ENCODE measurements at places on chromosomes 16 and 17. TPM values are rescaled to one million over a fixed set of nuclear protein-coding genes. Genes with fewer than 3 reads are reported as not detected.
A peak's percentile ranks its signal among the peaks of the same experiment; 100 is the strongest.

ALOX12B gene
- total RNA-seq, result not detected

DNA sequence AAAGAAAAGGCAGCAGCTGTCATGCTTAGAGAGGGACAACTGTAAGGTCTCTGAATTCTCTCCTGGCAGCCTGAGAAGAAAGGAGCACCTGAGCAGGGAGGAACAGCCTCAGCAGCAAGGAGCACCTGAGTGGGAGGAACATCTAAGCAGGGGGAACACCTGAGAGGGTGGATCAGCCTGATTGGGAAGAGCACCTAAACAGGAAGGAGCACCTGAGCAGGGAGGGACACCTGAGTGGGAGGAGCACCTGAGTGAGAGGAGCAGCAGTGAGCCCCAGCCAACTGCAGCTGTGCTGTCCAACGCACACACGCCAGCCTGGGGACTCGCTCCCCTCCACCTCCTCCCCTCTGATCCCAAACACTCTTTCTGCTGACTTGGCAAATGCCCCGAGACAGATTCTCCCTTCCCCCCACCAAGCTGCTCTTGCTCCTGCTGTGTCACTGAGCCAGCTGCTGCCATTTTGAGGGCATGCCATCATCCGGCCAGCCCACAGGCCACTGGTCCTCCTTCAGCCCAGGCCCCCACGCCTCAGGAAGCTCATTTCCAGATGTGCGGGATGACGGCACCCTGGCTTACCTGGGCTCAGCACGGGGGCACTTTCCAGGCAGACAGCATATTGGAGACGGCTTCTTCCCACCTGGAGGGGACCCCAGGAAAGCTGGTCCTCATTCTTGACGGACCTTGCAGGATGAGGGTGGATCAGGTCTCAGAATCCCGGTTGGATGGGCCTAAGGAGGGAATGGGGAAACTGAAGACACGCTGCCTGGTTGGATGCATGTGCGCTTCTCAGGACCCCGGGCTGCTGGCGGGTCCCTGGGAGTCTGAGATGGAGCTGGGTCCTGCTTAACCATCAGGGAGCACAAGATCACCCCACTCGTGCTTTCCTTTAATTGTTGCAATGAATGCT is 57.7 kb upstream of the RBFOX3 start:
- peak; percentile 60 for DNase-seq

PDILT gene
- total RNA-seq, result not detected

GPR142 gene
- not detected for total RNA-seq

DNA sequence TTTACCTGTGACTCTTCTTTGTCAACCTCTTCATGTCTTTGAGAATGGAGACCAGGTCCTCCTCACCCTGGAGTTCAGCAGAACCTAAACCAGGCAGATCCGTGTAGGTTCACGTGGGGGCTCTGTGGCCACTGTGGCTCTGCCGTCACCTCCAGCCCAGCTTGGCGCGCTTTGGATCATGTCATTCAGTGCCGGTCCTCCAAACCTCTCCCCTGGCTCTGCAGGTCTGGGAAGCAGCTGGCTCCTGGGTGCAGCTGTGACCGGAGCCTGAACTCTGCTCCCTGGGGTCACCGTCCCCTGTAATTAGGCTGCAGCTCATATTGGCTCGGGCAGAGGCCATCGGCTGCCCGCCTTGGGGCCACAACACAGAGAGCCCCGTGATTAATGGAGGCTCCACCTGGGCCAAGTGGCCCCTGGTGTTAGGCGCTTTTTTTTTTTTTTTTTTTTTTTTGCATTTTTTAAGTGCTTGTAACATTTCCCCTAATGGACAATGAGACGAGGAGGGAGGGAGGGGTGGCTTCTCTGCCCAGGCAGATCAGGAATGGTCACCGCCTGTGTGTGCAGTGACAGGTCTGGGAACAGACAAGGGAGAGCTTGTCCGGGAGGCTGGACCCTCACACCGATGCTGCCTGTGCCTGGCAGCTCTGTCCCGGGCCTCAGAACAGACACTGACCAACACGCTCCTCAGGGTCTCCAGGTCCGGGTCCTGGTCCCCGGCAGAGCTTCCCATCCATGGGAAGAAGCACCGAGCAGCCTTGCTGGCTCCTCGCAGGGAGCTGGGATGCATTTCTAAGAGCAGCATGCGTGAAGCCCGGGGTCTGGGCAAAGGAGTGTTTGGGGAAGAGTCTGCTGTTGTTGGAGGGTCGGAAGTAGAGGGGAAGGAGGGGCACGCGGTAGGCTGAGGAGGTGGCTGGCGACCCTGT is 247.9 kb downstream of the SEC14L1 start:
- peak; percentile 90 for DNase-seq

- peak; percentile 29 for DNase-seq
Observed at GRCh38 chr17:75845933-75846691, 1.9 kb upstream of the UNC13D start.

DNA sequence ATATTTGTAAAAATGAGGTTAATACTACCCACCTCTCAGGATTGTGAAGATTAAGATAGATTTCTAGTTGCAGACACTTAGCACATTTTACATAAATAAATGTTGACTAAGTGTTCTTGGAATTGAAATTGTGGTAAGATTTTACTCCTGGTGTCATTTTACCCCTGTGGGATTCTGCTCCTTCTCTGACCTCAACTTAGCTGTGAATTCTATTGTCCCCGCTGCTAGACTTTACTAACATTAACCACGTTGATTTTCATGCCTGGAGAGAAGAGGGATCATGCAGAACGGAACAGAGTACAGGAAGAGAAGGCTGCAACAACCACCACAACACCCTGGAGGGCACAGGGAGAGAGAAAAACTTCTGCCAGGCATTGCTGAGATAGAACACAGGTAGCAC is 2.1 kb upstream of the TOM1L1 start:
- no peak for DNase-seq

DHRS7C gene
- total RNA-seq, result not detected

- no peak for DNase-seq
Observed at GRCh38 chr17:27218719-27219488, 75.0 kb upstream of the WSB1 start.

DNA sequence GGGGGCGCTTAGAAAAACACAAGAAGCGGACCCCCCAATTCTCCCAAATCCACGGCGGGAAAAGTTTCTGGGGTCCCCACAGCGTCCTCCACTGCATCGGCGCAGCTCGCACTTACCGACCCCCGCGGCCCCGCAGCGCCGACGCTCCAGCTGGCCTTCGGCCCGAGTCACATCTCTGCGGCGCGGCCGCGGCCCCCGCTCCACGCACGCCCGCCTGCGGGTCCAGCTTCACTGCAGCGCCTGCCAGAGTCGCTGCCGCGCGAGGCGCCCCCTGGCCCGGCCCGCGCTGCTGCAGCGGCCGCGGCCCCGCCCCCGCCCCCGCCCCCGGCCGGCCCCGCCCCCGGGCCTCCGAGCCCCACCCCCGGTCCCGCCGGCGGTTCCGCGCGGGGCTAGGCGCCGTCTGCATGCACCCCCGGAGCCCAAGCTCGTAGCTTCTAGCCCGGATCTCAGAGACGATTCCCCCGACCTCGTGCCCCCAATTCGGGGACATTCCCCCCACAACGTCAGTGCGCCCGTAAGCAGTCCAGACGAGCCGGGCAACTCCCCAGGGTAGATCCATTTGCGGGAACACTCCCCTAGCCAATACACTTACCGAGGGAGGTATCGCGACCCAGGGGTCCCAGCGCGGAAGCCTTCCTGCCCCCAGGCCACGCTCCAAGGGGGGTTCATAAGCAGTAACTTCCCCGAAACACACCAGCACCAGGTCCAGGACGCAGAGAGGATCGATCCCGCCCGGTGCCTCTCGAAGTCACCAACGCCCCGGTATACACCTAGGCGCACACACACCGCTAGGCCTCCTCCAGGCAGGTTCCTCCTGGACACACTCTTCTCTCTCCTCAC is at the start of gene GPRC5B:
TSS of gene GPRC5B (minus strand) at position 238 of the 840 bp plus-strand sequence. CDS start 12,003 bp downstream, outside the sequence.
- peak; percentile 90 for DNase-seq

FBXO39 gene
- 0.59 TPM for total RNA-seq

DNA sequence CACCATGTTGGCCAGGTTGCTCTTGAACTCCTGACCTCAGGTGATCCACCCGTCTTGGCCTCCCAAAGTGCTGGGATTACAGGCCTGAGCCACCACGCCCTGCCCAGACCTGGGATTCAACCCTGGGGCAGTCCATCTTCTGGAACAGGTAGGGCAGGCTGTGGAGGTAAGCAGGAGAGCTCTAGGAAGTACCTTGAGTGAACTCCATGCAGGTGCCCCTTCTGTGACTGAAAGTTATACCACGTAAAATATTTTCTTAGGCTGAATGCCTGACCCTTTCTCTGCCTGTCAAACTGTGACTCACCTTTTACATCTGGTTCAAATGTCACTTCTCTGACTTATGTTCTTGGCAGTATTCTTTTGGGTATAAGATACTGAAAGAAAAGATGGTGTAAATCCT is 86.7 kb upstream of the ELAC2 start:
- DNase-seq, result no peak

- peak; percentile 79 for DNase-seq
Observed at GRCh38 chr17:78154903-78155811, 9.0 kb downstream of the C17orf99 start.

MRPL38 gene
- total RNA-seq, result 37.1 TPM

ABI3 gene
- total RNA-seq, result under 0.01 TPM

DNA sequence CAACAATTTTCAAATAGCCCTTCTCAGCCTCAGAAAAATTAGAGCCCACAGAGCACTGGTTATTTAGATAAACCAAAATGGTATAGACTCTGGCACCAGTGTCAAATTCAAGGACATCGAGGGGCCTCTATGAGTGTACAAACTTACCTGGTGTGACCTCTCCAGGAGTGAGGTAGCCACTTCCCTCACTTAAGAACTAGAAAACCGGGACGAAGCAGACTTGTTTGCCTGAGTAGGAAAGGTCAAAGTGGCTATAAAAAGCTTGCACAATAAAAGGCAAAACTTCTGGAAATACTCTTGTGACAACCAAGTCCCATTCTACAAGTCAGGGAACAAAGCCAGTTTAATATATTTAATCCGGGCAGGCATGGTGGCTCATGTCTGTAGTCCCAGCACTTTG is 39.2 kb upstream of the PRSS54 start:
- no peak for DNase-seq

NTN1 gene
- 0.29 TPM for total RNA-seq

GRCh38 chr17:78450696-78451345 is 72.4 kb downstream of the PGS1 start:
- no peak for DNase-seq

FBXW10 gene
- total RNA-seq, result under 0.01 TPM

DNA sequence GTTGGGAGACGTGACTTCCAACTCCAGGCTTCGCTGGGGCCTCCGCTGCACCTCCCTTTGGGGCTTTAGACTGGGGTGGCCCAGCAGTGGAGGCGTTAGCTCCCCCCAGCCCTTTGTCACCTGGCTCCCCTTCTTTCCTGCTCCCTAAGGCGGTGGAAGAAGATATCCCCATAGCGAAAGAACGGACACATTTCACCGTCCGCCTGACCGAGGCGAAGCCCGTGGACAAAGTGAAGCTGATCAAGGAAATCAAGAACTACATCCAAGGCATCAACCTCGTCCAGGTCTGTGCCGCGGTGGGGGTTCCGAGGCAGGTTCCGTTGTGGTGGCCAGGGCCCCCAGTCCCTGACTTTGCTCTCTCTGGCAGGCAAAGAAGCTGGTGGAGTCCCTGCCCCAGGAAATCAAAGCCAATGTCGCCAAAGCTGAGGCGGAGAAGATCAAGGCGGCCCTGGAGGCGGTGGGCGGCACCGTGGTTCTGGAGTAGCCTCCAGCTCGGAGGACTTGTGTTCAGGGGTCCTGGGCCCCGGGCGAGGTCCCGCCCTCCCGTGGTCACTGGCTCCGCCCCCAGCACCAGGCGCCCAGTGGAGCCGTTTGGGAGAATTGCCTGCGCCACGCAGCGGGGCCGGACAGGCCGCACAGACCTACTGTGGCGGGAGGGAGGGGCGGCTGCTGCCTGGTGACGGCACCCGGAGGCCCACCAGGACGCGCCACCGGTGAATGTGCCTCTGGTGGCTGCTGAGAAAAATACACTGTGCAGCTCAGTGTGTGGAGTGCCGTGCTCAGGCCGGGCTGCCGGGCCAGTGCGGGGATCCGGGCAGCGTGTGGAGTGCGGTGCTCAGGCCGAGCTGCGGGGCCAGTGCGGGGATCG is 3.8 kb downstream of the MRPL12 start:
- peak; percentile 74 for DNase-seq

GRCh38 chr17:33593991-33594390 is 300.9 kb upstream of the ASIC2 start:
- no peak for DNase-seq

DNA sequence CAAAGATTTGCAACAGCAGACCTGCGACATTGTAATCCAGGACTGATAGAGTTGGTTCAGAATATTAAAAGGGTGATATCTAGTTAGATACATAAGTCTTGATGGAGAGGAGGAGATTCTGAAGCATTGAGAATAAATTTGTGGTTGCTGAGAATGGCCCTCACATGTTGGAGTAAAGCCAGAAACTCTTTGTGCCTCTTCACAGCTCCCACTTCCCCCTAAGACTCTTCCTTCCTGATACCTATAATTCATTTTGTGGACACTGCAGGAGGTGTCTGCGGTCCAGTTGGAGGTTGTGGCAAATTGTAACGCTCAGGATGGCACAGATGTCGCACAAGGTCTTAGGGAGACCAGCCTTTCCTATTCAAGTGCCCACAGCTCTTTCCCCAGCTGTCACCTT is 17.5 kb downstream of the WWOX start:
- DNase-seq, result no peak
